Stimulated activated CD4-positive, alpha-beta T cell treated with anti-CD3 and anti-CD28 coated beads, Interleukin-1b, Interleukin-23, amount 100 ng/mL, for 48 hours (primary cell): ENCODE measurements at places on chromosomes 3 and 15.
A peak's percentile ranks its signal among the peaks of the same experiment; 100 is the strongest.

DNA sequence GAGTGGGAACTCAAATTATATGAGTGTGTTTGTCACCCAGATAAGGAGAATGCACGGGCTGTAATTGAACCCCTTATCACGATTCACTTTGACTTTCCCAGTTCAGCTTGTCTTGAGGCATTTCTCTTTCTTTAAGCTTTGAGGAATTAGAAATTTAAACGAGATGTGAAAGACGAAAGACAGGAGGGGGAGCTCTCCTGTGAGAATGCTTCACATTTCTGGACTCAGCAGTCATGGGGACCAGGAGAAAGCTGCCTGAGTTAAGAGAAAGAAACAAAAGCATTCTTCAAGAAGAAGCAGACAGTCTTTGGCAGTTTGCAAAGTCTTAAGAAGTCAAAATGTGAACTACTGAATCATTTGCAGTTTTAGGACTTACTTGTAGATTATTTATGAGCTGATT lies 205.6 kb downstream of the NECTIN3 start:
- DNase-seq = no peak

- peak; percentile 26 for DNase-seq
These were observed 164.0 kb downstream of the CHST2 start for GRCh38 chr3:143283432-143284128.

DNA sequence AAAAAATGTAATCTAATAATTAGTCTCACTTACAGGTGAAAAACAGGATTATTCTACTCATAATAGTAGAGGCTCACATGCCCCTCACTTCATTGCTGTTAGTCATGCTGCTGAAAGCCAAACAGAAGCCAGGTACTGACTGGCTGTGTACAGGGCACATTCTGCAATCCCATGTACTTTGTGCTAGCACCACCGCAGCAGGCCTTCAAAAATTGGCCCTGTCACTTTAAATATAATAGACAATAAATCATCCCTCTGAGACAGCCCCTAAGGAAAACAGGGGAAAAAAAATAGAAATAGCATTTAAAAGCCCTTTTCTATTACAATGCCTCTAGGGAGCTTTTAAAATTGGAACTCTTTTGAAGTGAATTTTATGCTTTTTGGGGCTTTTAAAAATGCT lies 723.8 kb downstream of the TUSC7 start:
- DNase-seq = no peak

DNA sequence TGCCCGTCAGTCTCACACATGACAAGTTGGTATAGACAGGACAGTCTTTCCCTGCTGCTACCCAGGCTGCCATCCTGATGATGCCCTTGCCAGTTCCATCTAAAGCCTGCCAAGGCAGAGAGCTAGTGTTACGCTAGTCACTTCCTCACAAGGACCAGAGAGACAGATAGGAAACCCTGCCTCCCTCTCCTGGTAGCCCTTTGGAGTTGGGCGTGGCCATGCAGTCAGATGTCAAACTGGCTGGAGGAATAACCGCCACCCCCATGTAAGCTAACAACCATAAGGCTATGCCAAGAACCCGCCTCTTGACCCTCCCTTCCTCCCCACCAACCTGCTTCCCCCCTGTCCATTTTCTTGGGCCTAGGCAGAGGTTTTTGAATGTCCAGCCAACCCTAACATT lies 2.8 kb downstream of the TMEM115 start:
- DNase-seq = no peak

DNA sequence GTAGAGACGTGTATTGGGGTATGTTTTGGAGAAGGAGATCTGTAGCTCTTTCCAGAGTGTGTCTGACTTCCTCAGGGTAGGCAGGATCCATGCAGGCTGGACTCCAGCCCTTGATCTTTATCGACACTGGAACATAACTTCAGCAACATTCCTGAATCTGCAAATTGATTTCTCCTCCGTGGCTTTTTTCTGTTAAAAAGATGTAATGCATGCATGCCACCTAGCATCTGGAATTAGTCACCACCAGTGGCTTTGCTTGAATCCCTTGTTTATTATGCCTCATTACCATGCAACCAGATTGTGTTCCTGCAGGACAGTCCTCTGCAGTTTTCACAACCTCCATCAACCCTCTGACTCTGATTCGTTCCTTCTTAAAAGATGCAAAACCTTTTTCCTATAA lies 86.1 kb downstream of the CCNL1 start:
- no peak for DNase-seq

DNA sequence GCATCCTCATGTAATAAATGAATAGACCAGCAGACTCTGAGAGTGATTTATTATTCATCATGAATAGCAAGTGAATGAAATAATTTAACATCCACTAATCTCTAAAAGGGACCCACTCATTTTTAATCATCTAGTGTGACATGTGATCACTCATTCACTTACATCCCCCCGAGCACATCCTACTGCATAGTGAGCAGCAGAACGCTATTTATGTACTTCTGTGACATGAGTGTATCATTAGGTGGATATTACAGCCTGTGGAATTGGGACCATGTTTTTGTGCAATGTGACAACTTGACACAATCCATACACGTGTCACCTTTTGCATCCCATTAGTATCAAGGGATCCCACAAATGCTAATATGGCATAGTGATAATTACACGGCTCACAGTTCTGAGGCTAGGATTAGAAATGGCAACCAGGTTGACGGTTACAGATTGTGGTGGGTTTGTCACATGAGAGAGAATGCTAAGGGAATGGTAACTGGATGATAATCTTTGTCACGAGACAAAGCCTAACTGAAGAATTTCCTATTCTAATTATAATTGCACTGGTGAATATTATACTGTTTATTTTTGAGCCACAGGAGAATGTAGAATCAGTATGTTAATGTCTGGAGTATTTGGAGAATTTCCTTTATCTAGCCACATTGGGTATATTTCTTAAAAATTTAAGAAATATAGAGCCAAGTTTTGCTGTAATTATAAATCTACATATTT lies 595.2 kb upstream of the TBL1XR1 start:
- no peak for DNase-seq

DNA sequence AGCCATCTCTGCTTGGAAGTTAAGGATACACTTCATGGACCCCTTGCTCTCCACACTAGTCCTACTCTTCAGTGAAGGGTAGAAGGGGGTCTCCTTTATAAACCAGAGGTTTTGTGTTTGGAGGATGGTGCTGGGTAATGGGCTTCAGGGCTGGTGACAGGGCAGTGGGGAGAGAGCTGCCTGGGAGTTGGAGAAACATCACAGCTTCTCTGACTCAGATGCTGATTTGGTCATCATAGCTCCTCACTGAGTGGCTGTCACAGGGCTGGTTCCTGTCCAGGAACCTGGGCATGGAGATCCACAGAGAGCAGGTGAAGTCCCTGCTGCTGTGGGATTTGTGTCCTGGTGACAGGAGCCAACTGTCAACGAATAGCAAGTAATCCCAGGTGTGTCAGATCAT lies 333.9 kb upstream of the ATP10A start:
- no peak for DNase-seq

DNA sequence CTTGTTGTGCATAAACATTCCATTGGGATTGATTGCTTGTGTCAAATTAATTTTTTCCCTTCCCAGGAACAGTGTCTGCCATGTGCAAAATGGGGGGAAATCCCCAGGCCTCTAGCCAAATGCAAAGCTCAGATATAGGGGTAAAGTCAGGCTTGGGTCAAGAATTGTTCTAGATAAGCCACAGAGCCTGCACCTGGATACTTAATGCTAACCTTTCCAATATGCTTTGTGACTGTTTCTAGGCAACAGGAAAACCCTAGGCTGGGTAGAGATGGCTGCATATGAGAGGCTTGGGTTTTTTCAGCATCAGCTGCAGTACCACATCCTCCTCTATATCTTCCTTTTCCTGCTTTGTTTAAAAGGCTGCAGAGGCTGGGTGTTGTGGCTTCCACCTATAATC lies 61.9 kb upstream of the ROPN1 start:
- no peak for DNase-seq

DNA sequence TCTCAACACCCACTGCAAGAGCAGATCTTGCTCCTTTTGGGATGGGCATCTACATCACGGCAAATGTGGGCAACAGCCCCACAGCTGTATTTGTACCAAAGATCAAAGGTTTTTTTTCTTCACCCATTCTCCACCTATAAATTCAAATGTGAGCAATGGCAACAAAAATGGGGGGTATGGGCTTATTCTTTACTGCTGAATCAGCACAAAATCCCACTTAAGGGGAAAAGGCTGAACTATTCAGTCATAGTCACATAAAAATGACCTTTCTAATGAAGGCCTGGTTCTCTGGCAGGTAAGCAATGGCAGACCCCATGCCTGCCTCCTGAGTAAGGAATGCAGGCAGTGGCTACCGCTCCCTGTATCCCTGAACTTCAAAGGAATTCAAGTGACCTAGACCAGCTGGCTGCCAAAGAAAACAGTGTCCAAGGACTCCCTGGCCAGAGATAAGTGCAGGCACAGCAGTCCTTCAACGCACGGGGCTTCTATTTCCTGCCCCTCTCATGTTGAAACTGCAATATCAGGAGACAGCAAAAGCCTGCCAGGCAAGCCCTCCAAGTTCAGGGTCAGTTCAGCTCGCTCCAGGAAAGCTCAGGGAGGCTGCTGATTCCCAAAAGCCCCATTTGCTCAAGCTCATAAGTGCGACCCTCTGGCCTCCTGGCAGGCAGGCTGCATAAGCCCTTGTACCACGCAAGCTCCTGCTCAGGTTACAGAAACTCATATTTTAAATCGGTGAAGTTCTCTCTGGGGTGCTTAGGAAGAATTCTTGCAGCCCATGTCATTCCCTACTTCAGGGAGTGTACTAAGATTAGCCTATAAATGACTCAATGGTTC lies 134.1 kb downstream of the PDZRN3 start:
- DNase-seq = no peak

DNA sequence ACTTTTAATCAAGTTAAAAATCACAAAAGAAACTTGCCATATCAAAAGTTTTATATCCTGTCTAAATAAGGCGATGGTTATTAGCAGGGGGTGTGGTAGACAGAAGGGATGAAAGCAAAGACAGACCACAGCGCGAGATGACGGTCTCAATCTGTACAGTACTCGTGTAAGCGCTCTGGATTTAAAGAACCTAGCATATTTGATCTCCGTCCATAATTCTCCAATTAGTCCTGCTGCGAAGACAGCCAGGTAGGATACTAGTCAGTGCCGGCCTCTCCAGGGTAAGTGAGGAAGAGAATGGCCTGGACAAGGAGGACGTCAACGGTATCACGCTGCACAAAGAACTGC lies 701 bp downstream of the SGO1 start:
- no peak for DNase-seq

DNA sequence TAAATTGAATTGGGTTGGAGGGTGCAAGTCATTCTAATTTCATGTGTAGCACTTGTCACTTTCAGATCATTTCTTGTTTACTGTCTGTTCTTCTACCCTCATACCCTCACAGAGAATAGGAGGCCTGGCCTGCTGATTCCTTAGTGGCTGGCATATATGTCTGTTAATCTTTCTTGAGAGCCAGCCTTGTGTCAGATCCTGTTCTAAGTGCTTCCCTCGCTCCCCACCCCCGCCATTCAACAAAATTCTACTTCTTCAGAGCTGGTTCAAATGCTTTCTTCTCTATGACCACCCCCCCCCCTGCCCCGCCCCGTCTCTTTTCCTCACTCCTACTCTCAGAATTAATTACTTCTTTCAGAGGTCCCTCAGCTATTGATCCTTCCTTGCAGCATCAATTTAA lies 1.5 kb upstream of the U2SURP start:
- DNase-seq = no peak

DNA sequence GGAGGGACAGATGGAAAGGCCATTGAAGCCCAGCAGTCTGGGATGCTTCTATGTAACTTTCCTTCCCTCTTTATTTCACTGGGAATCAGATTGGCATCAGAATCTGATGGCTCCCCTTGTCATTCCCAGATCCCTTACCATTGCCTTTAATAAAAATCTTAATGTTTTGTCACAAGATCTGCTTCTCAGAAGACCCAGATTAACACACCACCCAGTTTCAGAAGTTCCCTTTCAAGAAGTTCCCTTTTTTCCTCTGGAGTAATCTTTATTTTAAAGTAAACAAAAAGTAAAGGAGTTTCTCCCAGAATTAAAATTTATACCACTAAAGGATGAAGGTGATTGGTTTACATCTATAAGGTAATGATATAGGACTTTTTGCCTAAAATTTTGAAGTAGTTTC lies 76.4 kb downstream of the UBR1 start:
- DNase-seq = no peak

- DNase-seq = no peak
These were observed 1188.0 kb upstream of the CADM2 start for GRCh38 chr3:83770664-83771402.

DNA sequence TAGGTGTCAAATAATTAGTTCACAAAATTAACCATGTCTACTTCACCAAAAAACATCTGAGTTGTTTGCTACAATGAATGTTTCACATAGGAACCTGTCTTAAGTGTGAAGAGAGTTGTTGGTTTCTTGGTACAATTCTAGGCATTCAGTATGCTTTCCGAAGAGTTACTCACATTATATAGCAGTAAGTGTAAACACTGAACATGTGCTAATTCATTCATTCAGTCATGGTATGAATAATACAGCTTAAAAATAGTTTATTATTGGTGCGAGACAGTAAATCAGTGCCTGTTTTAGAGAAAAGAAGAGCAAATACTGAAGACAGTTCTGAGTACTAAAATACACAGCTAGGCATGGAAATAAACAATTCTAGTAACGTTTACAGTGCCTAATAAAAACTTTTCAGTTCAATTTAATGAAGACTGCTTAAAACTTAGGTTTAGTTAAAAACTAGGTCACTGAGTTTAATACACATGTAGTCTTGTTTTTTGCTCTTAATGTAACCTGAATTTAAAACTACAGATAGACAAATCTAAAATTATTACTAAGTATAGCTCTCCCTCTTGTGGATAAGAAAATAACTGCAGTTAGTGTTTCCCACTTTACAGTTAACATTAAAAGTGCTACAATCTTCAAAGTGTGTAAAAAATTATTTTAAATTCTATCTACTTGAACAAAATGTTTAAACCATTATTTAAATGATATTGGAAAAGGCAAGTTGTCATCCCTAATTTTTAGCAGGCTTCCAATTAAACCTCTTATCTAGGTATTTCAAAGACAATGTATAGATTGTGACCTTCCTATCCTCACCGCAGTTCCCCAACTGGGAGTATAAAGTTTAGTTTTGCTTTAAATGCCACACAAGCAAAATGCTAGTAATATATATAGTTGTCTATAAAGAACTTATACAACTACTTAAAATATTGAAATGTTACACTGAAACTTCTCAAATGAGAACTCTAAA lies 20.1 kb upstream of the ZCWPW2 start:
- no peak for DNase-seq

- no peak for DNase-seq
These were observed 327.2 kb upstream of the CDIN1 start for GRCh38 chr15:36252146-36252711.

- DNase-seq = no peak
These were observed 20.1 kb downstream of the KBTBD8 start for GRCh38 chr3:67018105-67018788.

DNA sequence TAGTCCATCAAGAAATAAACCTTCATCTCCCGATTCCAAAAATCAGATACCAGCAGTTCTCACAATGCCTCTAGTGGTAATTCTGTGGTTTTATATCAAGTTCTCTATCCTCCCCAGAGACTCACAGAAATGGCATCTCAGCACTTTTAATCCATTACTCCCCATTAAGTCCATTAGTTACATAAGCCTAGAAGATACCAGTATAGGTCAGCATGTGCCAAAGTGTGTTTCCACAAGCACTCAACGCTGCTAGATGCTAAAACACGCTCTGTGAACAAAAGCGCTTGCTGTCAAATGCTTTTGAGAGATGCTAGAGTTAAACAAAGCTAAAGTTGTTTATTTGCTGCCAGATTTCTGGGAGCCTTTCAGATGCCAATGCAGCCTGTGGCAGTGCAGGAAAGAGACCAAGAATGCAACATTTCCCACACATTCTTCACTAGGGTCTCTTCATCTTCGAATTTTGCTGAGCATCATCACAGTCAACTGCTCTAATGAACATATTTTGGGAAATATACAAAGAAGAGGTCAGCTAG lies 918.8 kb upstream of the CFAP20DC start:
- no peak for DNase-seq
